Amniotic epithelial cell (primary cell): ENCODE measurements at places on chromosomes 2 and 18.

DNA sequence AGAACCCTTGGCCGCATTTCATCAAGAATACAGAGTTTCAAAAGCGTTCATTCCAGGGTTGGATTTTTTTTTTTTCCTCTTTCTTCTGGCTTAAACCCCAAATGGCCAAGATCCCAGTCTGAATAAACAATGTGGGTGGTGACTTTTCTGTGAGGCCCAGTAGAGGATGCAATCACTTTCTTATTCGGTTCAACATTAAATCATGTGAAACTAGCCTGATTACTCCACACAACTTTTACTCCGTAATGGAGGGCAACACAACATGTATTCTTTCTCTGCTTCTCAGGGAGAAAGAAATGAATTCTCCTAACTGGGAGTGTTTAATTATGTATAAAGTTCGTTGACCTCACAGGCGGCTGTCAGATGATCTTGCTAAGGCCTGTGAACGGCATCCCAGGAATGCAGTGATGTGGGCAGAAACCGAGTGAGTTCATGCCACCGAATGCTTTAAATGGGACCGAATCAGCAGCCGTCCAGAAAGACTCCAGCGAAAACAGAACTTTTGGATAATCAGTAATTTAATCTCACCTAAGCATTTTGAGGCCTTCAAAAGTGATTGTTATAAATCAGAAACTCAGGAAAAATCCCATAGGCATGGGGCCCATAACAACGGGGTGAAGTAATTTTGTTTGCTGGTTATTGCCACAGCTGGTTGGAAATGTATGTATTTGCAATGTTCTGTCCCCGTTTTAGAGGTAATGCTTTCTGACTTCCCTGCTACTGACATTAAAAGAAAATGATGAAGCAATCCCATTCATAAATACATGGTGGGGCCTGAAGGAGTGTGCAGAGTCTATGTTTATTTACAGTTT, 81.5 kb downstream of the BCL2 start:
- DNase-seq = peak; percentile 92

DNA sequence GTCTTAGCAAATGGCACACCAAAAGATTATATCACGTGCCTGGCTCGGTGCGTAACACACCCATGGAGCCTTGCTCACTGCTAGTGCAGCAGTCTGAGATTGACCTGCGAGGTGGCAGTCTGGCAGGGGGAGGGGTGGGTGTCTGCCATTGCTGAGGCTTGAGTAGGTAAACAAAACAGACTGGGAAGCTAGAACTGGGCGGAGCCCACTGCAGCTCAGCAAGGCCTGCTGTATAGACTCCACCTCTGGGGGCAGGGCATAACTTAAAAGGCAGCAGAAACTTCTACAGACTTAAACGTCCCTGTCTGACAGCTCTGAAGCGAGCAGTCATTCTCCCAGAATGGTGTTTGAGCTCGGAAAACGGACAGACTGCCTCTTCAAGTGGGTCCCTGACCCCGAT, 55.9 kb upstream of the FSHR start:
- no peak for DNase-seq

GRCh38 chr2:113799375-113799774, 42.9 kb upstream of the SLC35F5 start:
- peak; percentile 18 for DNase-seq

- DNase-seq = peak; percentile 2
Observed at GRCh38 chr2:78999406-78999805, 26.1 kb upstream of the REG3G start.
